ENCODE measurements at places on chromosomes 16 and 17.

DNA sequence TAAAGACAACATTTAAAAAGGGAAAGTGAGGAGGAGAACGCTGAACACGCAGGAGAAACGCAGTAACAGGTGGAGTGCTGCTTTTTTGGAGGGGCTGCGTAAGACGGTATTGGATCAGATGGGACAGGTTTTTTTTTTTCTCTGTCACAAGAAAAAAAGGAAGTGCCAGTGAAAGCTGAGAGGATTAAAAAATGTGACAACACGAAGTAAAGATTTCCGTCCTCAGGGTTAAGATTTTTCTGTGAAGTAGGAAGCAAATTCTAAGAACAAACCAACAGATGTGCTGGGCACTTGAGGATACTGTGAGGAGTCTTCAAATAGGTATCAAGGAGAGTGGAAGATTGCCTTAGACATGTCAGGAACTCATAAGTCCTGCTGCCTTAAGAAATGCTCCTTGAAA is 5.8 kb upstream of the ABCA9 start:
- peak; percentile 57 for DNase-seq

DNA sequence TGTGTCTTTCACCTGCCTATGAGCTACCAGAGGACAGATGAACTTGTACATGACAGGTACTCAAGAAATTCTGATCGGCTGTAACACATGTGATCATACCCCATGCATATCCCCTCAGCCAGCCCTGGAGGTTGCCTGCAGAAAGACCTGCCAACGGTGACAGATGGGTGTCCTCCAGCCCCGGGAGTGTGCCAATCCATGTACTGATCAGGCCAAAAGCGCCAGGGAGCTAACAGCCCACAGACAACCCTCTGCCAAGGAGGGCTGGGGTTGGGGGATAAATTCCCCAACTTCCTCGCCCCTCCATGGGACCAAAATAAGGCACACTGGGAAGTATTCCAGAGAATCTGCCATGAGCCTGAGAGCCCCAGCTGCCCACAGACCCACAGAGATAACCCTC is 189.4 kb downstream of the CCT6B start:
- no peak for DNase-seq

- no peak for DNase-seq
Observed at GRCh38 chr17:55814377-55814776, 63.5 kb downstream of the PCTP start.

- DNase-seq = no peak
Observed at GRCh38 chr17:13113821-13114525, 96.1 kb upstream of the ELAC2 start.

- DNase-seq = no peak
Observed at GRCh38 chr16:23629516-23629915, 11.6 kb downstream of the PALB2 start.

- peak; percentile 84 for DNase-seq
Observed at GRCh38 chr17:17511881-17512858, 16.0 kb upstream of the RASD1 start.

DNA sequence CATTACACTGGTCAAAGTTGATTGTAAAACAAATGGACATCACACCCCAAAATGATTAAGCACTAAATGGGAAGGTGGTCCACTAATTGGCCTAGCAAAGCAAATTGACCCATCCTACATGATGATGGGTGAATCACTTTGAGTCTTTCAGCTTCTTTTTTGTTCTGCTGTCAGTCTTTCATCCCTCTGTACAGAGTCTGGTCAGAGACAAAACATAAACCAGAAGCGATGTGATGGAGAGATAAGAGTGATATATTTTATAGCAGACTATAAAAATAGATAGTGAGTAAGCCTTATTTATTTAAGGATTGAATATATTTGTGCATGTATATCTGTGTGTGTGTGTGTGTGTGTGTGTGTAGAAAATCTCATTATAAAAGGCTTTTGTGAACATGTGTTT is 618.4 kb upstream of the SOX9 start:
- no peak for DNase-seq

DNA sequence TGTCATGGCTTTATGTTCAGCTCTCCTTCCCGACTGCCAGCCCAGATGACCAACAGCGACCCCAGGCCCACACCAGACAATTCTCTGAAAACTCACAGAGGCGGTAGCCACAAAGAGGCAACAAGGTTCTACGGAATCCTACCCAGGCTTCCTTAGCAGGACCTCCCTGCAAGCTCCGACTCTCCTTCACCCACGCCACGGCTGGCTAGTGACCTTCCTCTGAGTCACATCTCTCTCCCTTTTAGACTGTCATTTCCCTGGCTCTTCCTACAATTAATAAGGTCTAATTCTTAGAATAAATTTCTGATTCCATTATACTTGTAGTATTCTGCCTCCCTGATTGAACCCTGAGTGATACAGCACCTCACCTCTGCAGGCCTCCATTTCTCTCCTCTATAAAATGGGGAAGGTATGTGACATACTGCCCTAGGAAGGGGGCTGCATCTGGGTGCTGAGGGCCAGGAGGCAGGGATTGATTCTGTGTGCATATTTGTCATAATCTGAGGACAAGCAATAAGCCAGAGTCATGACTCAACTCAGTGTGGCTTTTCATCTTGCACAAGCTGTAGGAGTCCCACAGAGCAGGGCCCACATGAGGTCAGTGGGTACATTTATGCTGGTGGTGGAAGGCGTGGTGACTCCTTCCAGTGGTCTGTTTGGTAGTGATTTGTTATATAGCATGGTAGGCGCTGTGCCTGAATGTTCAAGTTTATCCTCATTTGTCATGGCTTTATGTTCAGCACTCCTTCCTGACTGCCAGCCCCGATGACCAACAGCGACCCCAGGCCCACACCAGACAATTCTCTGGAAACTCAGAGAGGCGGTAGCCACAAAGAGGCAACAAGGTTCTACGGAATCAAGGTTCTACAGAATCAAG is 46.2 kb downstream of the SMPD3 start:
- no peak for DNase-seq

DNA sequence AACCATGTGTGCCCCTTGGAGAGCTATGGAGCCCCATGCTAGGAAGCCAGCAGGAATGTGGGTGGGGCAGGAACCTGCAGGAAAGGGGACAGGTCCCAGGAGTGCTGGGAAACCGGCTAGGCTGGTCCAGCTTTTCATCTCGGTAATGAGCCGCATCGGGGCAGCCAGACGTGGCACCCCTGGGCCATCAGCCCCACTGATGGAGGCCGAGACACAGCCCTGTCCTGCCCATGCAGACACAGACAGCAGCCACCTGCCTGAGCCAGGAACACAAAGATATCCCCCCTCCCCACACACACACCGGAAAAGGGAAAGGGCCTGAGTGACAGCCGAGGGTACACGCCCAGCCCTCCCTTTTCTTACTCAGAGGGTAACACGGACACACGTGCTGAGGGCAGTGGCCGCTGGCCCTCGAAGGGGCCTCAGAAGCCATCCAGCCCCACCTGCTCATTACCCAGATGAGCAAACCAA is 18.1 kb downstream of the PPL start:
- no peak for DNase-seq

DNA sequence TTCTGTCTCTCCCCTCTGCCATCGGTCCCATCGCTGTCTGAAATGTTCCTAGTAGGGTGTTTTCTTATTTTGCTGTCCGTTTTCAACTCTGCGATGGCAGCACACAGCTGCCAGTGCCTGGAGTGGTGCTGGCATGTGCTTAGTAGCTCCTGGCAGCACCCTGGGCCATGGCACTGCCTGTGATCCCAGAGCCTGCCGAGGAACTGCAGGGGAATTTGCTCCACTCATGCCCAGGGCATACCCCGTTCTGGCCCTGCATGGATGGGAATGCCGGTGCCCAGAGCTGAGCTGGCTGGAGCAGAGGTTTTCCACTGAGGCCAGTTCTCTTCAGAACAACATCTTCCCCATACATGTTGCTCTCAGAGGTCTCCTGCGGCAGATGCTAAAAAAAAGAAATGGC is 43.1 kb downstream of the GPT2 start:
- DNase-seq = no peak
